ENCODE measurements at places on chromosomes 2 and 18. TPM values are rescaled to one million over a fixed set of nuclear protein-coding genes. Genes with fewer than 3 reads are reported as not detected.

- no peak for DNase-seq
Observed at GRCh38 chr2:219388907-219389156, 1.1 kb upstream of the DNPEP start.

The POTEI gene
- total RNA-seq: not detected

The SLC16A14 gene
- total RNA-seq: 0.65 TPM

GRCh38 chr2:231803501-231804138 is 17.4 kb downstream of the COPS7B start:
- no peak for DNase-seq

- DNase-seq: no peak
Observed at GRCh38 chr18:9082711-9083510, 19.6 kb upstream of the NDUFV2 start.

GRCh38 chr2:27690052-27690451 is 26.4 kb downstream of the SLC4A1AP start:
- DNase-seq: no peak

The ADRA2B gene
- 0.17 TPM for total RNA-seq

All from activated naive CD8-positive, alpha-beta T cell treated with anti-CD3 and anti-CD28 coated beads, Interleukin-2, amount 10 ng/mL, durations not matched to agents 7 days and 5 days (primary cell).